ENCODE measurements at places on chromosomes 1 and 21. TPM values are rescaled to one million over a fixed set of nuclear protein-coding genes. Genes with fewer than 3 reads are reported as not detected.

Gene C1orf185
- not detected for total RNA-seq

Gene CDK18
- 0.31 TPM for total RNA-seq

Gene TSSK3
- total RNA-seq: 1.7 TPM

Gene C4BPB
- total RNA-seq: not detected

Gene AGT
- 1.5 TPM for total RNA-seq

Gene AMY2A
- total RNA-seq: not detected

Gene GJA8
- not detected for total RNA-seq

Gene MYCBP
- 3.0 TPM for total RNA-seq

Gene TSNAX
- 43.2 TPM for total RNA-seq

All from aortic smooth muscle cell (primary cell).